CD4-positive, alpha-beta T cell (primary cell): ENCODE measurements at places on chromosomes 4 and X.

- DNase-seq: no peak
These were observed 12.0 kb upstream of the WDR19 start for GRCh38 chr4:39170301-39170700.

DNA sequence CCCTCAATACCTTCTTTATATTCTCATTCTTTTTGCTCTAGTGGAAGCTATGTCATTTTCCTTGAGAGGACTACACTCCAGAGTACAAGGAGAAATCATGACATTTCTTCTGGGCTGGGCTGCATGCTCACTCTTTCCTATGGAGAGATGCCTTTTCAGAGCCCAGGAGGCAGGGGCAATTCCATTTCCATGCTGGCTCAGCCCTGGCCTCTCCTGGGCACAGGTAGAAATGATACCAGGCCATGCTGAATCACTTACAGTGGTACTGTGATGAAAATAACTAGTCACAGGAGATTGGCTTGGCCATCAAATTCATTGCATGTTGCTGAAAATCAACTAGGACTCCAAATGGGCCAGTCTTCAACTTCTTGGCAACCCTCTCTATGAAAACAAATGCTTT lies 34.0 kb upstream of the PPARGC1A start:
- DNase-seq: no peak

DNA sequence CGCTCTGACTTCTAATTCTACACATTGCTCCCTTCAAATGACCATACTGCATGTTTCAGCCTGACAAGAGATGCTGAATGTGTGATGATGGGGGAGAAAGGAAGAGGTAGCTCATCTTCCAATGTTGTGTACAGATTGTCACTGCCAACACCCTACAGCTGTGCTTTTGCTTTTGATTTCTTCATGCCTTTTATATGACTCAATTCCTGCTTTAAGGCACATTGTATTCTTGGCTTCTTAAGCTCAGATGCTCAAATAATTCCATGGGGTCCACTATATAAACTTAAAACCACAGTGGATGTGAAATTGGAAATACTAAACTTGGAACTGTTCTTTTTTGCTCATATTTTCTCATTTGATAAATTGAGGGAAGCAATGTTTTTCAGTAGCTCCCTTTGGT lies 183.2 kb upstream of the WDFY3 start:
- DNase-seq: no peak

GRCh38 chr4:1990348-1990645 lies 18.5 kb downstream of the NELFA start:
- no peak for DNase-seq

GRCh38 chr4:180925805-180926204 lies 1317.4 kb upstream of the TENM3 start:
- DNase-seq: no peak

DNA sequence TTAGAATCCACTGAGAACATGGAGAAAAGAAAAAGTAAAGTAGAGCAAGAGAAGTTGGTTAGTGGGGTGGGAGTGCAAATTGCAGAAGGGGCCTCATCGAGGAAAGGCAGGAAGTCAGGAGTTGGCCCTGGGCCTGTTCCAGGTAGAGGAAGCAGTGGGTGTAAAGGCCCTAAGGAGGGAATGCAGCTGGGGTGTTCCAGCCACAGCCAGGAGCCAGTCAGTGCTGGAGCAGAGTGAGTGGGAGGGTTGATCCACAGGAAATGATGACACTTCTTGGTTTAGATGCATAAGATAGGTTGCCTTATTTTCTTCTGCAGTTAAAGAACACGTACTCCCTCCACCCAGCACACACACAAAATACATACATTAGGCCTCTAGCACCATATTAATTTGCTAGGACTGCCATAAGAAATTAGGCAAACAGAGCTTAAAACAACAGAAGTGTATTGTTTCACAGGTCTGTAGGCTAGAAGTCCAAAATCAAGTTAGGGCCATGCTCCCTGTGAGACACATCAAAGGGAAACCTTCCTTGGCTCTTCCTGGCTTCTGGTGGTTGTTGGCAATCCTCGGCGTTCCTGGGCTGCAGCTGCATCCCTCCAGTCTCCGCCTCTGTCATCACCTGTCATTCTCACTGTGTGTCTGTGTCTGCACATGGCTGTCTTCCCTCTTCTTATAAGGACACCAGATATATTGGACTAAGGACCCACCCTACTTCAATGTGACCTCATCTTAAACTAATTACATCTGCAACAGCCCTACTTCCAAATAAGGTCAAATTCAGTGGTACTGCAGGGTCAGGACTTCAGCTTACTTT lies 205.9 kb downstream of the AASDH start:
- no peak for DNase-seq

DNA sequence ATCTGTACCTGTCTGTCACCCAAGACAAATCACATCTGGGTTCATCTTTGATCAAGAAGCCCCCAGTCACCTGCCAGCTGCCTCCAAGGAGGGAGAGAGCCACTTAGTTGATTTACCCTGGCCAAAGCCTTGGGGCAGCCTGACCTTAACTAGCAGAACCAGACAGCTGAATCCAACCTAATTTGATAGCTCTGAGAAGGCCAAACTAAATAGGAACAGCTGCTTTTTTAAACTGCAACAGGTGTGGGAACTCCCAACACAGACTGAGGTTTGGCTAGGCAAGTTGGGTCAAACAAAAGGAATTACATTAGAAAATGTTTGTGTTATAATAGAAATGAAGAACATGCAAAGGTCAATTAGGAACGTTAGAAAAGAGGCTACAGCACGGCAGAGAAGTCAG lies 375.7 kb downstream of the NLGN4X start:
- DNase-seq: no peak
